Calu3 (cell line): ENCODE measurements at places on chromosomes 2 and 18. TPM values are rescaled to one million over a fixed set of nuclear protein-coding genes. Genes with fewer than 3 reads are reported as not detected.

Gene CHN1
- 1.3 and 2.4 TPM in 2 replicates for total RNA-seq

Gene MREG
- 22.0 and 29.7 TPM in 2 replicates for total RNA-seq

Gene ALPG
- not detected in 2 replicates for total RNA-seq

Gene DNER
- total RNA-seq: 0.88 and 1.1 TPM in 2 replicates

DNA sequence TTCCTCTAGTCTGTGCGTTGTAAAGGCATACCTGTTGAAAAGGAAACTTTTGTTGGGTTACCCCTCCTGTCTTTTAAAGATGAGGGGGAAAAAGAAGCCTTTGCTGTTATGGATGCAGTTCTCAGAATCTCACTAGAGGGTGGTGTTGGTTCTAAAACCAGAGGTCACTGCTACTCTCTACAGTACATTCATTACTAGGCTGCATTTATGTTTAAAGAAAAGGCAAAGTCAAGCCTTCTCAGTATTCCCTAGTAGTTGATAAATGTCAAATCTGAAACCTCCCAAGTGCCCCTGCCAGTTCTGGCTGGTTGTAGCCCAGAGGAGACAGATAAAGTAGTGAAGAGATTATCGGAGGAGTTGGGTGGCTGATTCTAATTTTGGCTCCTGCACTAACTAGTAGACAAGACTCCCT lies 1.4 kb upstream of the PLCL1 start:
- peak; percentile 36 for DNase-seq

DNA sequence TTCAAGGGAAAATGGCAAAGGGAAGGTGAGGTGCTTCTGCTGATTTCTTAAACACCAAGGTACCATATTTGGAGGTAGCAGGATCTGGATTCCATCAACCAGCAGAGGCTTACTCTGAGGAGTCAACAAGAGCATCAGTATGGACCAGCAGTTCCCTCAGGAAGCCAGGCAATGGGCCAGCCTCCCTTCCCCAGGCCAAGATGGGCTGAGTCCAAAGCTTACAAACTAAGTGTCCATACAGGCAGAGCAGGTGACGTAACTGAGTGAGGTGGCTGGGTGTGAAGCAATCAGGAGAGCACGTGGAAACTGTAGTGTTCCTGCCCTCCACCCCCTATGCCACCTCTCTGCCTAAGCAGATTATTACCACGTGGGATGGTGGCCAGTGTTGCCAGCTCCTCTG lies 134.2 kb upstream of the HNRNPA3 start:
- DNase-seq: no peak

DNA sequence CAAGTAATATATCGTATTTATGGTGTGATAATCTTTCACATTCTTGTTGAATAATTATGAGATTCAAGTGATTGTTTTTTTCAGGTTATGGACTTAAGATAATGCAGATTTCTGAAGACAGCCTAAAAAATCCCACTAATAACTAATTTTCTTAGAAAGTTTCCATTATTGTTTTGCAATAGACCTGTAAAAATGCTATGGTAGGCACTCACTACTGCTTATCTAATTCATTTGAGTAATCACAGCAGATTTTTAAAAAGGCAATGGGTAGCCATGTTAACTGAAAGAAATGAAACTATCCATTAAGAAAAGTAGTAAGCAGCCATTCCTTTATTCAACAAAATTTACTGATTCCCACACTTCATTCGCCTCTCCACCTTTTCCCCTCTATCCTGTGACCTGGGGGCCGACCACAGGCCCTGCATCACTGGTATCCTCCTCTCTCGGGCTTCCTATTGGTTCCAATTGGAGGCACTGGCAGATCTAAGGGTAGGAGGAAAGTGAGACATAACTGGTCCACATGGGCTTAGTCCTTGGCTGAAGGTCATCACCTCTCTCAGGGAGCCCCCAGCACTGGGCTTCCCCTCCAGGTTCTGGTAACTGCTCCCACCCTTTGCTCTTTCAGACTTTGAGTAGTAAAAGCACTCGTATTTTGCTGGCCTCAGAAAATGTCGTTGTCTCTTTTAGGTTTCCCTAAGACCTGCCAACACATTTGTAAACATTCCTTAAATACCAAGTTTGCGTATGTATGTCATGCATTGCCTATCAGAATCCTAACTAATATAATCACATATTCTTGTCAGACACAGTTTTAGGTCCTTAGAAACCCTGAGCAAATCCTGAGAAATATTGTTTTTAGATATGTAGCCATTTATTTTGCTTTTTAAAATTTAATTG lies 18.5 kb downstream of the RBMS1 start:
- DNase-seq: no peak

DNA sequence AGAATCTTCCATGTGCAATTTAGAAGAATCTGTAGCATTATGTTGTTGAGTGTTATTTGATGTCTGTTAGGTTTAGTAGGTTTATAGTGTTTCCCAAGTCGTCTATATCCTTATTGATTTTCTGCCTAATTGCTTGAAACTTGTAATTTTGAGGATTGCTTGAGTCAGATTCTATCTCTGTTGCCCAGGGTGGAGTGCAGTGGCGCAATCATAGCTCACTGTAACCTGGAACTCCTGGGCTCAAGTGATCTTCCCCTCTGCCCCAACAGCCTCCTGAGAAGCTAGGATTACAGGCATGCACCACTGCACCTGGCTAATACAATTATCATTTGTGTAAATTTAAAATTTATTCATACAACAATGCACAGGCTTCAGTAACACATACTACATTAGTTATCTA lies 3.1 kb upstream of the TCF23 start:
- no peak for DNase-seq

- DNase-seq: peak; percentile 23
Observed at GRCh38 chr2:218717262-218717661, 6.6 kb downstream of the TTLL4 start.

GRCh38 chr18:77103187-77103850 lies 29.3 kb downstream of the MBP start:
- DNase-seq: no peak

GRCh38 chr18:12855916-12856315 lies 28.1 kb downstream of the PTPN2 start:
- DNase-seq: no peak
